Endothelial cell (in vitro differentiated cells): ENCODE measurements at places on chromosomes 1 and 21. TPM values are rescaled to one million over a fixed set of nuclear protein-coding genes. Genes with fewer than 3 reads are reported as not detected.

DNA sequence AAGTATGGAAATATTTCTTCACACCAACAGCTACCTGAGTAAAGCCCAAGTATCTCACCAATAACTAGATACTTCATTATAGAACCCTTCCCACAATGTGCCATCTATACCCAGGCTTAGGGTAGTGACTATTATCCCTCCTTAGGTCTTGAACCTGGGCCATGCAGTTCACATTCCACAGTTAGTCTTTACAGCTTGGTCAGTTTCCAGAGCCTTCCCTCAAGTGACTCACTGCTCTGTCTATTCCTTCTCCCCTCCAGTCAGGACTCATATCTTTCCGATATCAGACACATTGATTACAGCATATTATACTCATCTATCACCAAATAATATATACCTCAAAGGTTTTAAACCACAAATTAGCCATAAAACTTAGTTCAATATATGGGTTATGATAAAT is 23.6 kb downstream of the VAMP4 start:
- H3K27me3 ChIP-seq: peaks cover 1% of the 10 kb centered on the region
- no peak overlapping the region for H3K4me3 ChIP-seq
- peaks cover 11% of the 10 kb centered on the region for H3K4me1 ChIP-seq
- peaks cover 11% of the 10 kb centered on the region for H3K36me3 ChIP-seq
- no peak for DNase-seq

DNA sequence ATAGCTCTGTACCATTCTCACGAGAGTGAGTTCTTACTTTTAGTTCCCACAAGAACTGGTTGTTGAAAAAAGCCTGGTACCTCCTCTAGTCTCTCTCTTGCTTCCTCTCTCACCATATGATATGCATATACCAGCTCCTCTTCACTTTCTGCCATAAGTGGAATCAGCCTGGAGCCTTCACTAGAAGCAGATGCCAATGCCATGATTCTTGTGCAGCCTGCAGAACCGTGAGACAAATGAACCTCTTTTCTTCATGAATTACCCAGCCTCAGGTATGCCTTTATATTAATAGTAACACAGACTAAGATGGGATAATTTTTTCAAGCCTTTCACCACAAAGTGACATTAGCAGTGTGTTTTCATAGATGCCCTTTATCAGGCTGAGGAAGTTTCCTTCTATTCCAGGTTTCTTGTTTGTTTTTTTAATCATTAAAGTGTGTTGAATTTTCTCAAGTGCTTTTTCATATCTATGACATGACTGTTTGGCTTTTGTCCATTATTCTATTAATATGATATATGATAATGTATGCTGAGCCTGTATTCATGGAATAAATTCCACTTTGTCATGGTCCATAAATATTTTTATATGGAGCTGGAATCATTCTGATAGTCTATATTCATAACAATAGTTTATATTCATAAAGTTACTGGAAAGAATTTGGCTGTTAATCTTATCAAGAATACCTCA is 40.7 kb upstream of the C1orf185 start:
- no peaks in the 10 kb centered on the region for H3K4me1 ChIP-seq
- no peak for DNase-seq
- no peak overlapping the region for H3K4me3 ChIP-seq

DNA sequence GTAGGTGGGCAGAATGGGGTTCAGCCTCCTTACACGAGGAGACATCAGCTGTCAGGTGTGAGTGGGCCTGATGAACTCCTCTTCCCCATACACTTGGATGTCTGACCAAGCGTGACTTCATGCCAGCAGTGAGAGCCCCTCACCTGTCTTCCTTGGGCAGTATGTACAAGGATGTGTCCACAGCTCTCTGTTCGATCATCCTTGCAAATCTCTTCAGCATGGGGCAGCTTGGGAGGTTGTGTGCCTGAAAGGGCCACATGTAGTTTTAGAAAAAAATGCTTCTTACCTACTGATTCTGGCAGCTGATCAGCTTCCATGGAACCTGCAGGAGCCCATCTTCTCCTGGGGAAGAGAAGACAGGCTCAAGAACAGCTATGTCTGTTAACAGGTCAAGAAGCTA is 18.0 kb downstream of the ACP6 start:
- no peaks in the 10 kb centered on the region for H3K4me1 ChIP-seq
- H3K4me3 ChIP-seq: no peak overlapping the region
- H3K27me3 ChIP-seq: no peaks in the 10 kb centered on the region
- no peak overlapping the region for H3K27ac ChIP-seq
- peaks cover 16% of the 10 kb centered on the region for H3K36me3 ChIP-seq

- no peaks in the 10 kb centered on the region for H3K36me3 ChIP-seq
- no peak for DNase-seq
- H3K4me1 ChIP-seq: peaks cover 5% of the 10 kb centered on the region
- H3K27ac ChIP-seq: no peak overlapping the region
These were observed 117.0 kb upstream of the ERRFI1 start for GRCh38 chr1:8142955-8143629.

GRCh38 chr21:14095056-14095455 is 115.7 kb downstream of the LIPI start:
- no peak for DNase-seq
- H3K4me1 ChIP-seq: no peaks in the 10 kb centered on the region
- peaks cover 2% of the 10 kb centered on the region for H3K27me3 ChIP-seq

GRCh38 chr1:214076708-214077065 is 88.9 kb downstream of the PROX1 start:
- no peak for DNase-seq
- H3K27ac ChIP-seq: no peak overlapping the region
- H3K27me3 ChIP-seq: peaks cover 3% of the 10 kb centered on the region
- H3K4me3 ChIP-seq: no peak overlapping the region
- H3K4me1 ChIP-seq: peaks cover 18% of the 10 kb centered on the region
- H3K36me3 ChIP-seq: no peaks in the 10 kb centered on the region

DNA sequence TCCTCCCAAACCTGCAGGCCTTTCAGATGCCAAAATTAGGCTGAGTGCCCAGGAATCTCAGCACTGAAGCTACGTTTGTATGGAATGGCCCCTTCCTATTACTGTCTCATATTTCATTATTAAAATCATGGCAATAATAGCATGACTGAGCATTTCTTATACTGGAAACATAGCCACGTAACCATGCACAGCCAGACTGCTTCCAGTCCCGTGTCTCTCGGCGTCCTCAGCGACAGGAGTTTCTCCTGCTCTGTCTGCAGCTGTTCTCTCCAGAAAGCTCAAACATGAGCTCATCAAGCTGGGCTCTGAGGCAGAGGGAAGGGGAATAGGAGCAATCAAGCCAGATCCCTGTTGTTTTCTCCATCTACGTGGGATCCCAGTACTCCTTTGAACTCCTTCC is 104.0 kb downstream of the CDC7 start:
- H3K4me1 ChIP-seq: peaks cover 8% of the 10 kb centered on the region
- no peaks in the 10 kb centered on the region for H3K27me3 ChIP-seq
- H3K36me3 ChIP-seq: no peaks in the 10 kb centered on the region
- DNase-seq: no peak
- H3K27ac ChIP-seq: no peak overlapping the region
- H3K4me3 ChIP-seq: no peak overlapping the region

DNA sequence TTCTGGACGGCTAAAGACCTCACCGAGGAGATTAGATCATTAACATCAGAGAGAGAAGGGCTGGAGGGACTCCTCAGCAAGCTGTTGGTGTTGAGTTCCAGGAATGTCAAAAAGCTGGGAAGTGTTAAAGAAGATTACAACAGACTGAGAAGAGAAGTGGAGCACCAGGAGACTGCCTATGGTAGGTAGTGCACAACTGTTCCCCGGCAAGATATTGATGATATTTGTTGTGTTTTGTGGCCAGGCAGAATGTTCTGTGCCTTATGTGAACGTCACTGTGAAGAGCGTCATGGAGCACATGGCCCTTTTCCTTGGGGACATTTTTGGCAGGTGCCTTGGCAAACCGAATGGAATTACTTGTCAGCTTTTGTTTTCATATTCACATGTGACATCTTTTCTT is 191.7 kb downstream of the DISC1 start:
- H3K27ac ChIP-seq: no peak overlapping the region
- H3K4me1 ChIP-seq: no peaks in the 10 kb centered on the region
- H3K4me3 ChIP-seq: no peak overlapping the region
- H3K36me3 ChIP-seq: peaks cover 41% of the 10 kb centered on the region

DNA sequence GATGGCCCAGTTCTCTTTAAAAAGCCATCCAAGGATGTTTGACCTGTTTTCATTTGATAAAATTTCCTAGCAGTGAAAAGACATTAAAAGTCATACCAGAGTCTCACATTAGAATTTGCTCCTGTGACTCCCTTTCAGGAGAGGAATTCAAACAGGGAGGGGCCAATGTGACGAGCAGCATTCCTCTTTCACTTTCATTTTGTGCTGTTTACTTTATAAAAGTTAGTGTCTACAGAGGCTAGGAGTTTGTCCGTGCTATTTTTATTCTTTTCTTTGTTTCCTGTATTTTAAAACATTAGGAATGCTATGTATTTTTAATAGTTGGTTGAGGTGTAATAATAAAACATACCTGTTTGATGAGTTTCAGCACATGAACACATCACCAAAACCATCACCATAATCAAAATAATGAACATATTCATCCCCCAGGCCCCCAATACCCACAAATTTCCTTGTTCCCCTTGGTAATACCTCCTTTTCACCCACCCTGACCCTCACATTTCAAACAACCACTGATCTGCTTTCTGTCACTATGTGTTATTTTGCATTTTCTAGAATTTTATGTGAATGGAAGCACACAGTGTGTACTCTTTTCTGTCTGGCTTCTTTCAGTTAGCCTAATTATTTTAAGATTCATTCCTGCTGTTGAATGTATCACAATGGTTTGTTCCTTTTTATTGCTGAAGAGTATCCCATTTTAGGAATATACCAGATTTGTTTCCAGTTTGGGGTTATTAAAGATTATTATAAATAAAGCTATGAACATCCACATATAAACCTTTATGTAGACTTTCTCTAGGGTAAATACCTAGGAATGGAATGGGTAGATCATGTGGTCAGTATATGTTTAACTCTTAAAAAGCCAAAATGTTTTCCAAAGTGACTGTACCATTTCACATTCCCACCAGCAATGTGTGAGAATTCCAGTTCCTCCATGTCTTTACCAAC is 129.5 kb downstream of the TENT5C start:
- no peaks in the 10 kb centered on the region for H3K36me3 ChIP-seq
- no peak for DNase-seq
- no peaks in the 10 kb centered on the region for H3K27me3 ChIP-seq
- H3K27ac ChIP-seq: no peak overlapping the region
- H3K4me1 ChIP-seq: no peaks in the 10 kb centered on the region

Gene TMPRSS3
- total RNA-seq: not detected

Gene FBLIM1
- total RNA-seq: 198 TPM

Gene PLEKHN1
- not detected for total RNA-seq

Gene PEX11B
- total RNA-seq: 34.0 TPM

Gene OR2M3
- total RNA-seq: not detected

Gene PLA2G2D
- not detected for total RNA-seq

Gene HTR6
- total RNA-seq: not detected

Gene LDLRAD1
- not detected for total RNA-seq

Gene MCOLN2
- 0.64 TPM for total RNA-seq

Gene CD1B
- total RNA-seq: not detected
